ENCODE measurements at places on chromosomes 5 and 9.

DNA sequence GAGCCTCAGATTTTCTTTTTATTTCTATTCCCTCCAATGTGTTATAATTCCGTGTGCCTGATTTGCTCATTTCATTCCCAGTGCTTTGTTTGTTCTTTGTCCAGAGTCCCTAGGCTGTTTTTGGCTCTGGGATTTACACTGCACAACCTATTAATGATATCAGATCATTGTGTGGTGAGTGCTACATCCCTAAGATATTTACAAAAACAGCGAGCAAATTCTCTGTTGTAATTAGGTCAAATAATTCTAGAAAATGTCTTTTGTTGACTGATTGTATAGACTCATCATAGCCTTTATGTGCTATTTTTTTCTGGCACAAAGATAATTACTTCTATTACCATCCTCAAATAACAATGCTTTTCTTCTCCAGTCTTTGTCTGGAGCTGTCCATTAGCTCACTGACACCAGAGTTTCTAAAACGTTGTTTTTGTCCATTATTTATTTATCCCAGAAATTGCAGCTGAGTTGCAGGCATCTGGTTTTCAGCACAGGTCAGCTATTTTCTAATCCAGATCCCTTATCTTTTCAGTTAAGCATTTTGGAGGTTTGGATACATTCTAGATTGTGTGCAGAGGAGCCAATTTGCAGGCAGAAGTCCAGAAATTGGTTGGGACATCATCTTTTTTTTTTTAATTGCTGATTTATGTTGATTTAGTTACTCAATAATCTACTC, 379.9 kb upstream of the DMAC1 start:
- DNase-seq: no peak

GRCh38 chr5:159507661-159508060, 177.4 kb upstream of the IL12B start:
- no peak for DNase-seq

DNA sequence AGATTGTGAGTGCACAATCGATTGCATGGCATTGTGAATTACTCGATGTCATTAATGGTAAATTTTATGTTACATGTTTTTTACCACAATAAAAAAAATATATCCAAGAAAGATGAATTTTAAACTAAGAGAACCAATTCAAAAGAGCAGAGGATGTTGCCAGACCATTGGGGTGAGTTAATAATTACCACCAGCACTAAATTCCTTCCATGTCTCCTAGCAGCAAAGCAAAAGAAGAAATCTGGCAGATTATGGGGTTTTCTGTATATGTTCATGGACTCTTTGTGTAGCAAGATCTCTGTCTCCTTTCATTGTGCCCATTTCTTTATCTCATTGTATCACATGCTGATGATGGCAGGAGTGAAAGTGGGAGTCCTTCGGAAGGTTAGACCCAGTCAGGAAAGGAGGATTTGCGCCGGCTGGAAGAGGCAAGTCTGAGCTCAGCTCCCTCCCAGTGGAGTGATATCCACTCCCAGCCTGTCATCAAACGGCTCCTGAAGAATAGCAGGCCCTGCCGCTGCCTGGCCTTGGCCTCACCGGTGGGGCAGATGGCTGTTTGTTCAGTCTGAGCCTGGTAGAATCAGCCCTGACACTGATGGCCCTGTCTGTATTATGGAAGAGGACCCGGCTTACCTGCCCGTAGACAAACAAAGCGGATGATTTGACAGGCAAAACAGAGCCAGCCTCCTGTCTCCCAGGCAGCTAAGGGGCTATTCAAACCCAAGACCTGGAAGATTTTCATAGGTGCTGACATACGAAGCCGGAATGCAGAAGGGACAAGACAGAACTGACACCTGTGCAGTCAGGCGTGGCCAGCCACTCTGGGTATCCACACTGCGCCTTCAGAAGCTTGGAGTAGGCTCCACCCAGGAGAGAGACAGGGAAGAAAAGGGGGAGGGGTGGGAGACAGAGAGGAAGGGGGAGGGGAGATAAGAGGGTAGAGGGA, 21.9 kb upstream of the FOXE1 start:
- no peak for DNase-seq

DNA sequence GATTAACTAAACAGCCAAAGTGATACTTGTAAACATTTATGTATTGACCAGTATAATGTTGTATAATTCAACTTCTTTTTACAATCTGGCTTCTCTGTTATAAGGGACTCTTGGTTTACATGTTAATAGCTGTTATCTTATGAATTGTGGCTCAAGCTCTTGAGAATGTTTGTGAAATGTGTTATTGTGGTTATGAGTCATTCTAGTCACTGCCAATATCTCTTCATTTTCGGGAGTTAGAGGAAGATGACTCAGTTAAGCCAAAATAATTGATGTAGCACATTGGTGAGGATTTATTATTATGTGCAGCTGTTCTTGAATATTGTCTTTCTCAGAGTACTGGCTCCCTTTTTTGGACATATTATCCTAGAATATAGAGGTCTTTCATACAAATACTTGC, 655.2 kb upstream of the RIOK2 start:
- peak; percentile 93 for DNase-seq

GRCh38 chr5:128693764-128694163, 155.7 kb upstream of the FBN2 start:
- DNase-seq: no peak

DNA sequence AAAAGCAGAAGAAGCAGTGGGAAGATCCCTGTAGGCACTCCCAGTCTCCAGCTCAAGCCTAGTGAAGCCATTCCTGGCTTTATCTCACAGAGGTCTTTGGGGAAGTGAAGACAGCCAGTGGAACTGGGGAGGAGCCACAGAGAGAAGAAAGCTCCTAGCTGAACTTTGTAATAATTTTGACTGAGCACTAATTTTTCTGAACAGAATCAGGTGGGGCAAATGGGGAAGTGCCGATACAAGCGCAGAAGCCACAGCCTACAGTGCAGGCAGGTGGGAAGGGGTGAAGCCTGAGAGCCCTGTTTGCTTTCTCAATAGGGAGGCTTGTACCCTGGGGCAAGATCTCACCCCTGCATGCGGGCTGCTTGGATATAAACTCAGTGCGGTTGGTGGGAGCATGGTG, 48.4 kb upstream of the SNAPC3 start:
- DNase-seq: no peak

DNA sequence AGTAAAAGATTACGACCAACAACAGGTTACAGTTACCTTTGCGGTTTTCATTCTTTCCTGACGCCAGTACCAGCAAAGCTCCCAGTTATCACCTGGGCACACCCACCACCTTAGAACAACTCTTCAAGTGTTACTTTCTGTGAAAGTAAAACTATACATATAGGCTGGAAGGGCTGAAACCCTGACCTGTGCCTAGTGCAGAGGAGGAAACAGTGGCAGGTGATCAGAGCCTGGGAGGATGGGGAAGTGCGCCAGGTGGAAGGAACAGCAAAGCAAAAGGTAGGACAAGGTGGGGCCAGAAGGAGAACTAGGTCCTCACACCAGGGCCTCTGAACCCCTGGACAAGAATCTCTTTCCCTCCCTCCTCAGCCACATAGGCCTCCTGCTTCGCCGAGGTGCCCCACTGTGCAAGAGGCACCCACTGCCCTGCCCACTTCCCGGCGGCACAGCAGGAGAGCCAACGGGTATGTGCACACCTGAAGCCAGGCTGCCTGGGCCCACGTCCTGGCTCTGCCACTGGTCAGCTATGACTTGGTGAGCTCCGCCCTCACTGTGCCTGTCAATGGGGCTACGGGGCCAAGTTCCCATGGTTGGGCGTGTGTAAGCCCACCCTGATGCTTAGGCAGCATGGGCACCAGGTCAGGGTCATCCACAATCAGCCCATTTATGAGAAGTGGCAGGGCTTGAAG, 26.9 kb downstream of the BICD2 start:
- DNase-seq: no peak

GRCh38 chr5:123429221-123429954, 6.2 kb upstream of the CEP120 start:
- DNase-seq: no peak

- DNase-seq: no peak
Observed at GRCh38 chr9:8655071-8655470, 855.5 kb upstream of the DMAC1 start.

DNA sequence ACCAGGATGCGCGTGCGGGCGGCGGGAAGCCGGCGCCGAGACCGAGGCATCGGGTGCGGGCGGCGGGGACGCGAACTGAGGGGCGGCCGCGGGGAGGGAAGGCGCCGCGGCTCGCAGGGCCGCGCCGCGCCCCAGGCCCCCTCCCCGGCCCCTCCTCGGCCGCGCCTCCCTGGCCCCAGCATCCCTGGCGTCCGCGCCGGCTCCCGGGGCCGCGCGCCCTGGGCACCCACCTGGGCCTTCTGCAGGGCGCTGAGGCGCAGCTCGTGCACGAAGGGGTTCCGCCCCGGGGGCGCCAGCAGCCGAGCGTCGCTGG, 324 bp downstream of the LPCAT1 start:
- DNase-seq: no peak

DNA sequence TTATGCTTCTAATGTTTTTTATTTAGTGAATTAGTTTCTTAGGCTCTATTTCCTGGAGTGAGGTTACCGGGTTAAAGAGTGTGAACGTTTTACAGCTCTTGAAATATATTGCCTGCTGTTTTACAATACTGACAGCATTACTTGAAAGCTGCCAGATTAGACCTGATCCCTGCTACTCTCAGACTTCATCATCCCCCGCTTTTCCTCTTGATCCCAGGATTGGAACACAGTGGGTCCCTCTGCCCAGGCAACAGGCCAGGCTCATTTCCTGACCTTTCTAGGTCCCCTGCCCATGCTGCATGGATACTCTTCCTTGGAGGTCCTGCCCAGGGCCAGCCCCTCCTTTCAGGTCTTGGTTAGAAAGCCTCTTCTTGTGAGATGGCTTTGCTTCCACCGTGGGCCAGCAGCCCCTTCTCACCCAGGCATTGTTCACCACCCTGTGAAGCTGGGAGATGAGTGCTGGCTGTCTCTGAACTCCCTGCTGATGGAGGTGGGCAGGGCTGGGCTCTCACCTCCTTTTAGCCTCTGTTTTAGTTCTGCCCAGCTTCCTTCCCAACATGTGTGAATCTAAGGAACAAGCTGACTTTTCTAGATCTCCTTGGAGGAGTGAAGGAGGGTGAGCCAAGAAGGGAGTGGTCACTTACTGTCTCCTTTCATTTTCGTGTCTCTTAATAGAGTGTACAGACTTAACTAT, 15.5 kb upstream of the FAM120AOS start:
- peak; percentile 53 for DNase-seq

DNA sequence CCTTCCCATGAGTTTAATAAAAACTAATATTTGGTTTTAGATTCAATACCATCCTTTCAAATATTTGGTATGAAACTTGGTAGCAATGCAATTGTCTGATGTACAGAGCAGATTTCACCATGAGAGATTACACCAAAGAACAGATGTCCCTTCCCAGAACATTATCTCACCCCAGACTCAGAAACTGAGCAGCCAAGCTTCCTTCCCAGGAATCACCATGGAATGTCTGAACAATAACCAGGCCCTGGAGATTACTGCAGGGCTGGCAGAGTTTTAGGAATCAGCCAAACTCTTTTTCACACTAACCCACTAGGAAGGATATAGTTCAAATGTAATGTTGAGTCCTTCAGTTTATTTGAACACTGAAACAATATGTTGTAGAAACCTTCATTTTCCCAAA, 23.9 kb downstream of the CLTA start:
- DNase-seq: peak; percentile 73

DNA sequence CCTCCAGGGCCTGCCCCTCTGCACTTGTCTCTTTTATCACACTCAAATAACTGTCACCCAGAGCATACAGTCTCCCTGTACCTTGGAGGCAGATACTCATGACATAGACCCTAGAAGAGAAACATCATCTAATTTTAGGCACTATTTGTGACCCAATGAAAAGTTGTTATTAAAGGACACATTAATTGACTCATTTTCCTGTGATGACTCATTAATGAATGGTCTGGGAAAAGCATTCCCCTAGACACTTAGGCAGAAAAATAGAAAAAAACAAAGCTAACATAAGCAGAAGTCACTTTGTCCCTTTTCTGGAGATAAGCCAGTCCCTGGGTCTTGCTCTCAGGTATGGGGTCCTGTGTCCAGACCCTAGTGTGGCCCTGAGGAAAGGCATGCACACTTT, 15.0 kb downstream of the TRPC7 start:
- DNase-seq: no peak

GRCh38 chr5:54021431-54022164, 288.8 kb downstream of the ARL15 start:
- DNase-seq: peak; percentile 49

GRCh38 chr5:93307557-93307956, 273.5 kb downstream of the NR2F1-AS1 start:
- DNase-seq: peak; percentile 41

- no peak for DNase-seq
Observed at GRCh38 chr9:99840072-99840471, 18.4 kb downstream of the NR4A3 start.

DNA sequence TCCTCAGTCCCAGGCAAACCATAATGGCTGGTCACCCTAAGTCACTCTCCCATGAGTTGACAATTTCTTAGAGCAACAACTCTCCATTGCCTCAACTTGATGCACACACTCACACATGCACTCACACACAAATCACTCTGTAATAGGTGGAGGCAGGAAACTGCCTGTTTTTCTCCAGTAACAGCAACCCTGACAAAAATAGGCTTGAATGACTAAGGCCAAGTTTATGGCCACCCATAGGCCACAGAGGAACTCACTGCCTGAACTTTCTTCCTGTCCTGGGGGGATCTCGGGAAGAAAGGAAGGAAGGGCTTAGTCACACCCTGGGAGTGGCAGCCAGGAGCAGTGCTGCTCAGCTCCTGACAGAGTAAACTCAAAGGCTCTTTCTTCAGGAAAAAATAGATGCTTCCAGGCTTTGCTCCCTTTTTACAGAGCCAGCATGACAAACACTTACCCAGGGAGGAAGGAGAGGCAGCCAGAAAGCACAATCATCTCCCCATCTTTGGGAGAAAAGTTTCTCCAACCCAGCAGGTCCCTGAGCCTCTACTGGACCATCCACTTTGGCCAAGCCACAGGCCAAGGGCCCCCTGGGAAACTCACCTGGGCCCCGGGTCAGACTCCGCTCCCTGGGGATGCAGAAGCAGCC, 368 bp downstream of the SH3TC2 start:
- peak; percentile 79 for DNase-seq

GRCh38 chr5:155332618-155333017, 319.1 kb downstream of the KIF4B start:
- DNase-seq: no peak

DNA sequence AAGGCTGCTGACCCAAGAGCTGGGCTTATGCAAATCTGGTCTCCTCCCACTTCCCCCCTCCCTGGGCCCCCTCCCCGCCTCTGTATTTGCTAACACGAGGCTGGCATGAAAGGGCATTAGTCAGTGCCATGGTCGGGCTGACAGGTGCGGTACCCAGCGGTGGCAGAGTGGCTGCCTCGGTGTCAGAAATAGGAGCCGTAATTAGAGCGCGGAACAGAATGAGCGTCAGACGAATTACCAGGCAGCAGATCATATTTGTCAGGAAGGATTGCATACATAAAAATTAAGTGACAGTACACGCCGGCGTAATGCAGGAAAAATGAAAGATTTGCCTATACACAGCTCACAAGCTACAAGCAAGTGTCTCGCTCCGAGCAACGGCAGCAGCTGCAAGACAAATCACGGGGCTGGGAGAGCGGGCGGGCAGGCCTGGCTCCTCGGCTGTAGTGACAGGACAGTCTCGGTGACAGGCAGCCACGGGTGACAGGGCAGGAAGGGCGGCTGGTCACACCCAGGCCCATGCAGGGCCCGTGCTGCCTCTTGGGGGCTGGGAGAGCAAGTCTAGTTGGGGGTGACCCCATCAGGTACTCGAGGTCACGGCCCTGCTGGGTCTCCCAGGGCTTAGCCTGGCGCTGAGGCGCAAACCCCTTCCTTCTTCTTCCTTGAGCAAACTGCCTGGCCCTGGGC, 72.4 kb downstream of the NEK6 start:
- DNase-seq: no peak

Measured in AG10803 (cell line).